ENCODE measurements at places on chromosomes 5 and 9. TPM values are rescaled to one million over a fixed set of nuclear protein-coding genes. Genes with fewer than 3 reads are reported as not detected.

The COL5A1 gene
- total RNA-seq: 48.2 TPM

The RALGDS gene
- total RNA-seq: 242 TPM

GRCh38 chr5:40646266-40646665, 33.4 kb upstream of the PTGER4 start:
- DNase-seq: no peak

DNA sequence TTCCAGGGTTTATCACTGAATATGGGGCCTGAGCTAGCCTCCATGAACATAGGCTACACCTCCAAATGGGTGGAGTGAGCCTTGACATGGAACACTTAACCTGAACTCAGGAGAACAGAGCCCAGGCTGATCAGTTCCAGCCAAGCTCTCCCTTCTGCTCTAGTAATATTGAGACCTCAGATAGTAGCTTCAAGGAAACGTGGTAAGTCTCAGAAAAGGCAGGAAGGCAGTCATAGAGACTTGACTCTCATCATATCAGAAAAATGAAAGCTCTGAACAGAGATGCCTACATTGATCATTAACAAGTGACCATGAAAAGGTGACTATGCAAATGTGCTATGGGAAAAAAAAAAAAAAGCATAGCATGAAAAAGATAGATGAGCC, 40.5 kb upstream of the MYO10 start:
- DNase-seq: no peak

- no peak for DNase-seq
Observed at GRCh38 chr9:136268735-136269134, 23.1 kb upstream of the QSOX2 start.

All from stomach (tissue), 19 donors.